NCI-H460 (cell line): ENCODE measurements at places on chromosomes 1 and 21.
A peak's percentile ranks its signal among the peaks of the same experiment; 100 is the strongest.

- no peak for DNase-seq
Observed at GRCh38 chr21:28294051-28294450, 698.6 kb downstream of the LTN1 start.

DNA sequence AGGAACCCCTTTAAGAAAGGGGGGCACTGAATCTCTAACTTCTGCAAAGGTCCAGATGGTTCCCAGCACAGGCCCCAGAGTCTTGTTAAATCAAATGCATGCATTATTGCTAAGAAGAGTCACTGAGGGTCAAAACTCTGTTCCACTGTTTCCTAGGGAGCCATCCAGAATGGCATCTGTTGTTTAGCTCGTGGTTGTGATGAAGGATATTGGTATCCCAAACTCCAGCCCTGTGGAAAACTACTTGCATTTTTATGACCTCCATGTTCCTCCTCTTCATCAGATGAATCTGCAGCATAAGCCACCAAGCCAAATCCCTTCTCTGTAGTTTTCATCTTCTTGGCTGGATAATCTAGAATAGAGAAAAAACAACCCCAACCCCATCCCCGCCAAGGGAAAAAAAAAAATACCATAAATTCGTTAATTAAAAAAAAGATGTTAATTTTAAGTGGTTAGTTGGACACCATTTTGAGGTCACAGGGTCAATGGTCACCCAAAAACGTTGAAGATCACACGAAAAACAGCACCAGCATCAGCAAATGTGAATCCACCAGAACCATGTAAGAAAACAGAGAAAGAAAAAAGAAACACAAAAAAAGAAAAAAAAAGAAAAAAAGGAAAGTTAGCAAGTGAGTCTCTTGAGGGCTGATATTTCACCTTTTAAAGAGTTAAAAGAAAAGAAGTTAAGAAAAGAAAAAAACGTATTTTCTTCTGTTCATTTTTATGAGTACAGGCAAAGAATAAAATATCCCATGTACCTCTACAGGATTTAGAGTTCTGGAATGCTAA is 3.0 kb upstream of the RIT1 start:
- no peak for DNase-seq

DNA sequence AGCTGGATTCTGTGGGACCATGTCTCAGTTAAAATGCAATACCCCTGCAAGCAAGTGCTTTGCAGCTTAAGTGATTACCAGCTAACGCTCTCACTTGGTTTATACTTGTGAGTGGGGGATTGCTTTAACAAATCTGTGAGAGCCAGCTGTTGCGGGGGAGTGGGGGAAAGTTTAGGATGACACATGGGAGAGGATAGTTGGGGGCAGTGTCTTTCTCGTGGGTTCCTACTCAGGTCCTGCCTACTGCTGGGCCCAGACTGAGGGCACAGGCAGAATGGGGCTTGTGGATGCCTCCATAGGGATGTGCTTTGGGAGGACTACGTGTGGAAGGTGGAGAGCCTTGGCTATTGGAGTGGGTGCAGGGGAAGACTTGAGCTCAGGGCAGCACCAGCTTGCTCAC is 60.1 kb downstream of the ELK4 start:
- no peak for DNase-seq

GRCh38 chr1:54507033-54507870 is 40.8 kb upstream of the ACOT11 start:
- no peak for DNase-seq

GRCh38 chr21:39156024-39156423 is 27.2 kb downstream of the PSMG1 start:
- no peak for DNase-seq

DNA sequence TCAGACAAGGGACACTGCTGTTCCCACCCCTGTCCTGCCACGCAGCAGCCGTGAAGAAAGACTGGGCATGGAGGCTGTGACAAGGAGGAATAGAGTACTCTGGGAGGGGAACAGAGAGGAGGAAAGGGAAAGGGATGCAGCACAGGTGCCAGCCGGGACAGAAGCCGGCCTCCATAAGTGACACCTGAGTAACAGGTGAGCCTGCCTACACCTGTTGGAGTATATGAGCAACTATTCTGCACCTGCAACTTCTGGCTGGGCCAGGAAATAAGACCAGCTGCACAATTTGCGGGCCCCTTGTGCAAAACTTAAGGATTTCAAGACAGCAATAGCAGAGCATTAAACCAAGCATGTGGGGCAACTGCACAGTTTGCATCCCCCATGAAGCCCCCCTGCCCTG is 72.5 kb upstream of the GOLT1A start:
- no peak for DNase-seq

- DNase-seq = no peak
Observed at GRCh38 chr1:202200669-202201068, 7.1 kb downstream of the LGR6 start.

- no peak for DNase-seq
Observed at GRCh38 chr1:169110689-169111447, 4.4 kb downstream of the ATP1B1 start.

GRCh38 chr1:41053316-41053715 is 31.8 kb upstream of the SLFNL1 start:
- no peak for DNase-seq

DNA sequence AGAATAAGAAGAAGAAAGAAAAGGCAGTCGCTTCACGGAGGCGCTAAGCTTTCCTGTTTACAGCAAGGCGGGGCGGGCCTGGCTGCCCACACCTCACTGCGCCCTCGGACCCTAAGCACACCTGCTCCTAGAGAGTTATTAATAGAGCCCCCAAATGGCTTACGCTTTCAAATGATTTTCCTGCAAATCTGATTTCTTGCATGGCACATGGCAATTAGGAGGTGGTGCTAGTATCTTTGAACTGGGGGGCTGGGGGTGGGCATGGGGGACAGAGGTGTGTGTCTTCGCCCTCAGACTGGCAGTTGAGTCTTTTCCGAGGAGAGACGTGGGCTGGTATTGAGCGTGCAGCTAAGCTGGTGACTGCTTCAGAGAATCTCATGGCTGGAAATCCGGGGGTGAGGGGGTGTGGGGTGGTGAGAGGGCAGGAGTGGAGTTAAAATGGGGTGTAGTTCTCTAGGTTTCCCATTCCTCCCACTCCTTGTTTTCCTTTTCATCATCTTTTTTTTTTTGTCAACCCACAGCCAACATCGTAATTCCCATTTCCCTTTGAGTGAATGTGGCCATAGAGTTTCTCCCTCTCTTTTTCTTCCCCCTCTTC is 1.3 kb downstream of the S1PR1 start:
- DNase-seq = no peak

DNA sequence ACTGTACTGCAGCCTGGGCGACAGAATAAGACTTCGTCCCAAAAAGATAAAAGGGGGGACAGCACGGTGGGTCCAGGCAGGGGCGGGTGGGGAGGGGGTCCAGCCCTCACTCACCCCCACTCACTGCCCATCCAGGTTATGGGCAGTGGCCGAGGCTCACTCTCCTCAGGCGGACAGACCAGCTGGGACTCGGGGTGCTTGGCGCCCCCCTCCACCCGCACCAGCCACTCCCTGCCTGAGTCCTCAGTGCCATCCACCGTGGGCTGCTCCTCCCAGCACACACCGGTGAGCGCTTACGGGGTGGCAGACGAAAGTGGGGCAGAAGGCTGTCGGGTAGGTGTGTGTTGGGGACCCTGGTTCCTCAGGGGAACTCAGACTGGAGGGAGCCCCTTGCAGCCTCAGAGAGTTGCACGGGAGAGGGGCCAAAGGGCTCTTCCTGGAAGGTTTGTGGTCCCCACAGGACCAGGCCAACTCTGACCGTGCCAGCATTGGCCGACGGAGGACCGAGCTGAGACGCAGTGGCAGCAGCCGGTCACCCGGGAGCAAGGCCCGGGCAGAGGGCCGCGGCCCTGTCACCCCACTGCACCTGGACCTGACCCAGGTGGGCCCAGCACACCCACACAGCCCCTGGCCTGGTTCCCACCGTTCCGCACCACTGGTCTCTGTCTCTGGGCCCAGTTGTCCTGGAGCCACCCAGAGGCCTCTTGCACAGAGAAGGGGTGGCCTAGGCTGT is 6.6 kb downstream of the PLEKHN1 start:
- DNase-seq = no peak

DNA sequence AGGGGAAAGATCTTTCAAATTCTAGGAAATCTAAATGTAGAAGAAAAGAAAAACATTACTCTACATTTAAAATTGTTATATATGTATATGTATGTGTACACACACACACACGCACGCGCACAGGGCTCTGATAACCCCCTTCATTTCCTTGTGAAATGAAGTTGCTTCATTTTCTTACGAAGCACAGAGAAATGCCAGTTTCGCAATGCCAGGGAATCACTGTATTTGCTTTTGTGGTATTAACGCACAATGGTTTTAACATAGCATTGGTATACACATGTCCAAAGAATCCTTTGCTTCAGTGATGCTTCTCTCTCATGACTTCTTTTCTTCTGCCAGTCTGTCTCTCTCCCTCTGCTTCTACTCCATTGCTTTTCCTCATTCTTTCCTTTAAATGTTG is 8.4 kb upstream of the DDAH1 start:
- peak; percentile 59 for DNase-seq

GRCh38 chr1:157134442-157134841 is 3.8 kb downstream of the ETV3 start:
- no peak for DNase-seq

DNA sequence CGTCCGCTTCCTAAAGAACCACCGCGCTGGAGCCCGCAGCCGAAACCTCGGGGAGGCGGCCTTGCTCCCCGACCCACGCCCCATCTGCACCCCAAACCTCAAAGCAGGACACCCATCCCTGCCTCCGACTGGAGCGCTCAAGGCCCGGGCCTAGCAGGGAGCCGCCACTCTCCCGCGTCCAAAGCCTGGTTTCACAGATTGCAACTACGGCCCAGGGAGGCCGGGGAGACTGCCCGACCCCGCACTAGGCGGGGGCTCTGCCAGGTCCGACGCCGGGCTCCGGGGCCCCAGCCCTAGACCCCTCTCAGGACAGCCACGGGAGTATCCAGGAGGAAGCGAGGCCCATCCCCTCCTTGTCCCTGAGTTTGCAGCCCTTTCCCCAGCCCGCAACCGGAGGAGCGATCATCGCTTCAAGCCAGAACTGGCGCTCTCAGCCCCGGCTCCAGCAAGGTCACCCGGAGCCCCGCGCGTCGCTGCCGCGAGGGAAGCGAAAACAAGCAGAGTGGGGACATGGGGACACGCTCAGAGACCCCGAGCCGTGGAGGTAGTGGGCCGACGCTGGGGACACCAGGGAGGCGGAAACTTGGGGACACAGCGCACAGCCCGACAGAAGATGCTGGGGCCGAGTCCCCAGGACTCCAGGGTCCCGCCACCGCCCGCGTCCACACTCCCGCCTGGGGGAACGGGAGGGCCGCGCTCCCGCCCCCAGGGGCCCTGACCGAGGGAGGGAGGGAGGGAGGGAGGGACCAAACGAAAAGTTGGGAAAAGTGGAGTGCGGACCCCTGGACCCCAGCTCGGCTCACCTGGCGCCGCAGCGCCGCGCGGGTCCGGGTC is 433 bp downstream of the TMEM200B start:
- no peak for DNase-seq

- no peak for DNase-seq
Observed at GRCh38 chr1:26799479-26800142, 11.9 kb downstream of the PIGV start.

DNA sequence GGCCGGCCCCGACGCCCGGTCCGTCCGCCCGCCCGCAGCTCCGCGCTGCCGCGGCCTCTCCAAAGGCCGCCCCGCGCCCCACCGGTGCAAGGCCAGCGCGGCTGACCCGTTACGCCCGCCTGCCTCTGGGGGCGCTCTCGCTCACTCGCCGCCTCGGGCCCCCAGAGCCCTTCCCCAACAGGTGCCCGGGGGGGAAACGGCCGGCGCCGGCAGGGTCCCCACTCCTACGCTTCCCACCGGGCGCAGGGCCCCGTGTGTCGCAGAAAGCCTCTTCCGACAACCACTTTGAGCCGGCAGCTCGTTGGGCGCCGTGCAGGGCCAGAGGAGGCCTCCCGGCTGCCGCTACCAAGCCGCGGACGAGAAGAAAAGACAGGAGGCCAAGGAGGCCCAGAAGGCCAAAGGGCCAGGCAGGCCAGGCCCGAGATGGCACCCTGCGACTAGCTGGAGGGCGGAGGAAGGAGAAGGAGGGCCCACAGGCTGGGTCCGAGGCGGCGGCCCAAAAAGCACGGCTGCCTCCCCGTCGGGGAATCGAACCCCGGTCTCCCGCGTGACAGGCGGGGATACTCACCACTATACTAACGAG is 64.9 kb upstream of the FCGR2A start:
- DNase-seq = peak; percentile 80

- DNase-seq = no peak
Observed at GRCh38 chr1:27527890-27528817, 38.2 kb upstream of the WASF2 start.
